ENCODE measurements at places on chromosomes 11 and 22. TPM values are rescaled to one million over a fixed set of nuclear protein-coding genes. Genes with fewer than 3 reads are reported as not detected.

DNA sequence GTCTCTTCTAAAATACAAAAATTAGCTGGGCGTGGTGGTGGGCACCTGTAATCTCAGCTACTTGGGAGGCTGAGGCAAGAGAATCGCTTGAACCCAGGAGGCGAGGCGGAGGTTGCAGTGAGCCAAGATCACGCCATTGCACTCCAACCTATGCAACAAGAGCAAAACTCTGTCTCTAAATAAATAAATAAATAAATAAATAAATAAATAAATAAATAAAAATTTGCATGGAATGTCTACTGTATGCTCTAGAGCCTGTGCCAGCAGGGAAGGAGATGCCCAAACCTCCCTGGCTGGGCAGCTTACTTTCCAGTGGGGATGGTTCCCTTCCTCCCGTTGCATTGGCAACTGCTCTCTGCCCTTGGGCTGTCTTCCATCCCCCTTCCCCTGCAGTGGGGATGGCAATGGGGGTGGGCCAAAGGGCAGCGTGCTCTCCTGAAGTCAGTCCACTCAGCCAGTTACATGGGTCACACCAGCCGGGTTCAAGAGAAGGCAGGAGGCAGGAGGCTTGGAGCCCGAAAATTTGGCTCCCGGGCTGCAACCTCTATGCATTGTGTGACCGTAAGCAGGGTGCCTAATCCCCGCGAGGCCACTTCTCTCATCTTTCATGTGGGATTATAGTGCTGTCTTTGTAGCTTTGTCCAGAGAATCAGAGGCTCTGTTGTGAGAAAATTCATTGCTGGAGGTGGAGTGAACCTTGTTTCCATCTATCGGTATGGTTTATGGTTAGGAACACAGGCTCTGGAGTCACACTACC lies 1.4 kb upstream of the LRRC10B start:
- no peak overlapping the region for H3K27ac ChIP-seq
- H3K27me3 ChIP-seq = peaks cover 35% of the 10 kb centered on the region
- DNase-seq = no peak
- H3K4me1 ChIP-seq = peaks cover 6% of the 10 kb centered on the region
- no peaks in the 10 kb centered on the region for H3K36me3 ChIP-seq

- peaks cover 14% of the 10 kb centered on the region for H3K4me1 ChIP-seq
- no peak for DNase-seq
- no peak overlapping the region for H3K27ac ChIP-seq
Observed at GRCh38 chr11:65266210-65266609, 4.4 kb downstream of the POLA2 start.

DNA sequence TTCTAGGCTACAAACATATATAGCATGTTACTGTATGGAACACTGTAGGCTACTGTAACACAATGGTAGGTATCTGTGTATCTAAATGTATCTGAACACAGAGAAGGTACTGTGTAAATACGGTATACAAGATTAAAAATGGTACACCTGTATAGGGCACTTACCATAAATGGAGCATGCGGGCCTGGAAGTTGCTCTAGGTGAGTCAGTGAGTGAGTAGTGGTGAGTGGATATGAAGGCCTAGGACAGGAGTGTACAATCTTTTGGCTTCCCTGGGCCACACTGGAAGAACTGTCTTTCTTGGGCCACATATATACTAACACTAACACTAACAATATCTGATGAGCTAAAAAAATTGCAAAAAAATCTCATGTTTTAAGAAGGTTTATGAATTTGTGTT lies 21.4 kb downstream of the RNF141 start:
- H3K27ac ChIP-seq = no peak overlapping the region
- no peaks in the 10 kb centered on the region for H3K4me1 ChIP-seq
- peaks cover 4% of the 10 kb centered on the region for H3K36me3 ChIP-seq
- no peak overlapping the region for H3K4me3 ChIP-seq
- DNase-seq = no peak

- DNase-seq = no peak
- H3K4me3 ChIP-seq = no peak overlapping the region
- no peaks in the 10 kb centered on the region for H3K27me3 ChIP-seq
- H3K27ac ChIP-seq = no peak overlapping the region
- H3K36me3 ChIP-seq = no peaks in the 10 kb centered on the region
Observed at GRCh38 chr11:76056876-76057275, 149.4 kb downstream of the WNT11 start.

DNA sequence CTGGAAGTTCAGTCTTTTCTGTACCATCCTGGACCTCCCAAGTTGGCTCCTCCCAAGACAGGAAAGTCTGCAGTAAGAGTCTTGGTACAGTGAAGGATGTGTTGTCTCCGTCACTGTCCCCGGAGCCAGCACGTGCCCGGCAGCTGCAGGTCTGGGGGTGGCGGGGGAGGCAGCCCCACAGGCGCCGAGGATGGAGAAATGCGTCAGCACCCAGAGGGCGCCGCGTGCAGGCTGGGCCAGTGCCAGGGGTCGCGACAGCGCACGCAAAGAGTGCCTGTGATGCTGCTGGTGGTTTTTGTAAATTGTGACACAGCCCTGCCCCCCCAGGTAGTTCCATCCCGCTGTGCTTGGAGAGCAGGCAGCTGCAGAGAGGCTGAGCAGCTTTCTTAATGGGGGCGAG lies 1200.5 kb downstream of the BRD1 start:
- H3K4me3 ChIP-seq = no peak overlapping the region
- H3K27ac ChIP-seq = no peak overlapping the region
- H3K27me3 ChIP-seq = no peaks in the 10 kb centered on the region

DNA sequence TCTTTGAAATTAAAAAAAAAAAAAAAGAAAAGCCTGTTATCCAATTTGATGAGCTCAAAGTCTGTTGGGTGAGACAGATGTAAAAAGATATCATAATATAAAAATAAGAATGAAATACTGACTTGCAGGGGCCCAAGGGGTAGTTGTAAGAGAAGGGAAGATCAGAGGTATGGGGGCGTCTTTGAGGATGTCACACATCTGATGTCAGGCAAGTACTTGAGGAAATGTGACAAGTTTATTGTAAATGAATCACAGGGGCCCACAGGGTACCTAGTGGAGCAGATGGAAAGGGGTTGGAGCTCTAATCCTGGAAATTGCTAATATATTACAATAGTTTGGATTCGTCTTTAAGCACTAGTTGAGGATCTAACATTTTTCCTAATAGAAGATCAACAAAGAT lies 131.6 kb downstream of the MAML2 start:
- peaks cover 96% of the 10 kb centered on the region for H3K4me1 ChIP-seq
- no peak for DNase-seq
- H3K4me3 ChIP-seq = peak overlapping the region; percentile 18
- no peaks in the 10 kb centered on the region for H3K27me3 ChIP-seq

- no peak overlapping the region for H3K27ac ChIP-seq
- no peaks in the 10 kb centered on the region for H3K4me1 ChIP-seq
- no peak for DNase-seq
- no peak overlapping the region for H3K4me3 ChIP-seq
Observed at GRCh38 chr11:76599041-76600013, 71.2 kb downstream of the LRRC32 start.

DNA sequence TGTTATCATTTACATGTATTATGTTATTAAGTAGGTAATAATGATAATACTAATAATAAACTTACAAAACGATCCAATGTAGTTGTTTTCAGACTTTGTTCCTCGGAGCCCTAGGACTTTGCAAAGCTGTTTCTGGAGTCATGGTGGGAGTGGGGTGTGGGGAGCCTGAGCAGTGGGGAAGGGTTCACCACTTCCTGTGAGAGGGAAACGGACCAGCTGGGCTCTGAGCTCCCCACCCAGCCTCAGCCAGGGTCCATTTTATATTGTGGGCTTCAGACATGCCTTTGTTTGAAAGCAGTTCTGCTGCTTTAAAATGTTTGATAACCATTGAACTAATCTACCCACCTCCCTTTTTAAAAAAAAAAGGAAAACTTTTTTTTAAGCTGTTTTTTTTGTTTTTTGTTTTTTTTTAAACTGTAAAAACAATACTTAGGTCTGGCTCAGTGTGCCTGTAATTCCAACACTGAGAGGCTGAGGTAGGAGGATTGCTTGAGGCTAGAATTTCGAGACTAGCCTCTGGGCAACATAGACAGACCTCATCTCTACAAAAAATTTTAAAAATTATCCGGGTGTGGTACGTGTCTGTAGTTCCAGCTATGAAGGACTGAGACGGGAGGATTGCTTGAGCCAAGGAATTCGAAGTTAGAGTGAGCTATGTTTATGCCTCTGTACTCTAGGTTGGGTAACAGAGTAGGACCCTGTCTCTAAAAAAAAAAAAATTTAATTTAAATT lies 7.0 kb downstream of the SERPING1 start:
- H3K36me3 ChIP-seq = no peaks in the 10 kb centered on the region
- no peaks in the 10 kb centered on the region for H3K27me3 ChIP-seq
- no peak overlapping the region for H3K4me3 ChIP-seq
- H3K4me1 ChIP-seq = no peaks in the 10 kb centered on the region
- no peak overlapping the region for H3K27ac ChIP-seq

- H3K4me3 ChIP-seq = no peak overlapping the region
- peaks cover 5% of the 10 kb centered on the region for H3K27me3 ChIP-seq
- no peak overlapping the region for H3K27ac ChIP-seq
- no peak for DNase-seq
- peaks cover 9% of the 10 kb centered on the region for H3K4me1 ChIP-seq
- H3K36me3 ChIP-seq = no peaks in the 10 kb centered on the region
Observed at GRCh38 chr11:33899400-33900037, 7.6 kb upstream of the LMO2 start.

DNA sequence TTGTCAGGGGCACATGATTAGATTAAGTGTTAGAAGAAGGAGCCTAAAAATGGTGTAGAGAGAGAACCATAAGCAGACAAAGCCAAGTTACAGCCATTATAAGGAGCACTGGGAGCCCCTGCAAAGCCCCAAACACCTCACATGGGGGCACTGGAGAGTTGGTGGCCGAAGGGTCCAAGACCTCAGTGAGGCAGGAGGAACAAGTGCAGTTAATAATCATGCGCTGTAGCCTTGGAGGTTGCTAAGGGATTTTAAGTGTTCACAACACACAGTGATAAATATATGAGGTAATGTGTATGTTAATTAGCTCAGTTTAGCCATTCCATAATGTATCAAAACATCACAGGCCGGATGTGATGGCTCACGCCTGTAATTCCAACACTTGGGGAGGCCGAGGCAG lies 54.4 kb upstream of the JAM3 start:
- no peak overlapping the region for H3K4me3 ChIP-seq
- H3K4me1 ChIP-seq = no peaks in the 10 kb centered on the region
- no peak overlapping the region for H3K27ac ChIP-seq
- H3K27me3 ChIP-seq = no peaks in the 10 kb centered on the region

DNA sequence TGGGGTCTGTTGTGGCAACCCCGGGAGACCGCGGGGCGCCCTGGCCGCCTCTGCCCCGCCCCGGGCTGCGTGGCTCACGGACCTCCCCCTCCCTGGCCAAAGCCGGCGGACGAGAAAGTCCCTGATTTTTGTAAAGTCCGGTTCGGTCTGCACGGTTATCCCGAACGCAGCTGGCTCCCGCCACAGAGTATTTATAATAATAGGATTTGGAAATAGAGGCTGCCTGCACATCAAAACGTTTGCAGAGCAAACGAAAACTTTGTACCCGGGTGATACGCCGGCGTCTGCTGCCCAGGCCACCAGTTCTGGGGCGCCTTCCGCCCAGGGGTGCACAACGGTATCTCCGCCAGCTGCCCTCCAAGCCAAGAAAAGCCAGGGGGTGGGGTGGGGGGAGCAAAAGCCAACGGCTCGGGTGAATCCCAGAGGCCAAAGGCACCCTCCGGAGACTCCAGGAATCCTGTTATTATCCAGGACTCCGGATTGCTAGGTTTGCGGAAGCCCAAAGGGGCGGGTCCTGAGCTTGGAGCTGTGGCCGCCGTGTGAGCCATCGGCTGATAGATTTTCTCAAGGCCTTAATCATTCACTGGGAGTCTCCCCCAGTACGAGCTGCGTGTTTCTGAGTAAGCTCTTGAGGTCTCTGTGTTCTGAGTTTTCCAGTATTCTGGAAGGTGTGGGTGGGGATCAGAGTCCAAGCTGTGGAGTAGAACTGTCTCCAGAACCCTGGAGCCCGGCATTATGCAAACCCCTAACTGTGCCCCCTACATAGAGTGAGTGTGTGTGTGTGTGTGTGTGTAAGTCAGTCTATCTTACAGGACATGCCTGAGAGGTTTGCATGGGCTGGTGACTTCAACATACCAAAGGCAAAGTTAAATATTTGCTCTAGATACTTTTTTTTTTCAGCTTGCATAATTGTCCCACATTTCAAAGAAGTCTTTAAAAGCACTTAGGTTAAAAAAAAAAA lies 673 bp upstream of the SHANK2 start:
- H3K27me3 ChIP-seq = peaks cover 31% of the 10 kb centered on the region
- no peak for DNase-seq
- no peaks in the 10 kb centered on the region for H3K4me1 ChIP-seq
- H3K4me3 ChIP-seq = no peak overlapping the region
- no peaks in the 10 kb centered on the region for H3K36me3 ChIP-seq

DNA sequence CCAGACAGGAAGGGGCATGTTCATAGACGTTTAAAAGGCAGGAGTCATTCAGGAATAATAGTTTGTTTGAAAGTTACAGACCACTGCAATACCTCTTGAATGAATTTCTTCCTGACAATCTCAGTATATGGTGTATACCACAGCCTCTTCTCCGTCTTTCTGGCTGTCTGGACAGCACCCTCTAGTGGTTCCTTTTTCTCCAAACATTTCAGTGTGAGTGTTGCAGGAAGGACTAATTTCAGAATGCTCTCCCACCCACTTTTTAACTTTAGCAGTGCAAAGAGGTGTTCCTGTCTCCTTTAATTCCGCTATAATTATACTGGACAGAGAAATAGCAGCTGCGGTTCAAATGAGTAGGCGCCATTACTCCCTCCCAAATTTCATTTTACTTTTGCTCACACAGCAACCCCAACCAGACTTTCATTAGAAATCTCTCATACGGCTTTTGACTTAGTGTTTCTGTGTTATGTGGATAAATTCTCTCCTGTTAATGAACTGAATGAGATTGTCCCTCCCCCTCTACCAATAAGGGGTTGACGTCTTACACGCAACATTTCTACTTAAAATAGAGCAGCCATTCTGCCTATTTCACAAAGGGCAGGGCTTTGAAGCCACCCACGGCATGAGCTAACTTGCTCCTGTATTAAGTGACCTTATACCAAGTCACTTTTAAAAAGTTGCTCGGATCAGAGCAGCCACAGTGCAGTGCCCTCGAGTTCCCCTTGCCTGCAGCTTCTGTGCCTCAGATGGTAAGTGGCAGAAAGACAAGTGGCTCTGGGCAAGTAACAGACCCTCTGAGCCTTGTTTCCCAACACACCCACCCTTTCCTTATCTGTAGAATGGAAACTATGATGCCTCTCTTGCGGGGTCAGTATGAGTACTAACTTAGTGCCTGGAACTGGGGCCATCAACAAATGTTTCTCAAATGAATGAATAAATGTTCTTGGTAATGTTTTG lies 368.6 kb downstream of the OPCML start:
- no peaks in the 10 kb centered on the region for H3K4me1 ChIP-seq
- no peak for DNase-seq
- H3K27me3 ChIP-seq = no peaks in the 10 kb centered on the region

OR5F1 gene
- not detected for total RNA-seq

KDM4E gene
- not detected for total RNA-seq
